ENCODE measurements at places on chromosomes 6 and 20.

DNA sequence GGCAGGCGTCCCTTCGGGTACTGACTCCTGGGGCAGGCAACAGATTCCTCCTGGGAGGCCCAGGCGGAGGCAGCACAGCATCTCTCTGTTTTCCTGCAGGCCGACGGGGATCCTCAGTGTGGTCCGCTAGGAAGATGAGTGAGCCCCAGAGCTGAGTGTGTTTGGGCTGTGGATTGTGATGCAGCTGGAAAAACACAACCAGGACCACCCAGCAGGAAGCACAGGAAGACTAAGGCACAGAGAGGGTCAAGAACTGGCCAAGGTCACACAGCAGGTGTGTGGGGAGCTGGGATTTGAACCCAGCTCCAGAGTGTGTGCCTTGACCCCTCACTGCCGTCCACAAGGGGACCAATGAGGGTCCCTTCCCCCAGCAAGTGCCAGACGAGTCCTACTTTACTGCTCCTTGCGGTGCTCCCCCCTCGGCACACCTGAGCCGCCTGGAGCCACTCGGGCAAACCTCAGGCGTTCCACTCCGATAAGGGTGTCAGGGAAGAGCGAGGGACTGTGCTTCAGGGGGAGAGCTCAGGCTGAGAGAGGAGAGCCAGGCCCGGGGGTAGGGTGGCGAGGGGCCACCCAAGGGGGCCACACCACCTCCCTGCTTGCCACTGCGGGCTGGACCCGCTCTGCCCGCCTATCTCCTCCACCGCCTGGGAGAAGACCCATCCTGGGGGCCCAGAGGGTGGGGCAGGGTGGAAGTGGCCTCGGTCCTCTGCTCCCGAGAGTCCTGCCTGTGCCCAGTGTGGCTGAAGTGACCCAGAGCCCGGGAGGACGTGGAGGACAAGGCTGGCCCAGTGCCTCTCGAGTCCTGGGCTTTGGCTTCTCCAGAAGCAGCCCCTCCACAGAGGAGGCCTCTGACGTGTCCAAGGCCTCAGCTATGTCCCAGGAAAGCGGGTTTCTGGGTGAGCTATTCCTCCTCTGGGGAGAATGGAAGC, 63.3 kb downstream of the YTHDF1 start:
- no peak for DNase-seq

GRCh38 chr6:73309785-73310502, 44.1 kb downstream of the DPPA5 start:
- DNase-seq, result peak; percentile 55

GRCh38 chr6:18676548-18676947, 289.4 kb downstream of the RNF144B start:
- no peak for DNase-seq

DNA sequence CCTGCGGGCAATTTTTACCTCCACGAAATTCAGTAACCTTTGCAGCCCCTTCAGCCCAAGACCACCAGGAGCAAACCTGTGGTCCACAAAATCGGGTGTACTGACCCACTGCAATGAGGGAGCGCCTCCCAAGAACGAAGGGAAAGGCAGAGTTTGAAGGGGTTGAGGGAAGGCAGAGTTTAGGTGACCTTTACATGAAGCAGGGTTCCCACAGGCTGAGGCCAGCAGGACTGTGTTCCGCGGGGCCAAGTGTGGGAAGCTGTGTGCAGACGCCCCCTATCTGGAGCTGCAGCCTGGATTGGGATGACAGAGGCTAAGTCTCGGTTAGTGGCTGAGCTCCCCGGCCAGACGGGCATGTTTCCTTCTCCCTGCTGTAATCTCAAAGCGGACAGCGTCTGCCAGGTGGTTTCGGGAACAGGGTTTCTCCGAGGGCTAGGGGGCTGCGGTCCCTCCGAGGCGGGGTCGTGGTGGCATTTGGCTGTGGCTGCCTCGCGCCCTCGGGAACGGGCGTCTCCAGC, 826 bp upstream of the PYGB start:
- peak; percentile 10 for DNase-seq

- no peak for DNase-seq
These were observed 350.7 kb upstream of the SASH1 start for GRCh38 chr6:147991961-147992360.

- no peak for DNase-seq
These were observed 559 bp upstream of the EYA4 start for GRCh38 chr6:133240511-133241085.

Measured in NCI-H446 treated with DMSO at 0.1 percent for 48 hours (cell line).